ENCODE measurements at places on chromosomes 5 and 9. TPM values are rescaled to one million over a fixed set of nuclear protein-coding genes. Genes with fewer than 3 reads are reported as not detected.
A peak's percentile ranks its signal among the peaks of the same experiment; 100 is the strongest.

DNA sequence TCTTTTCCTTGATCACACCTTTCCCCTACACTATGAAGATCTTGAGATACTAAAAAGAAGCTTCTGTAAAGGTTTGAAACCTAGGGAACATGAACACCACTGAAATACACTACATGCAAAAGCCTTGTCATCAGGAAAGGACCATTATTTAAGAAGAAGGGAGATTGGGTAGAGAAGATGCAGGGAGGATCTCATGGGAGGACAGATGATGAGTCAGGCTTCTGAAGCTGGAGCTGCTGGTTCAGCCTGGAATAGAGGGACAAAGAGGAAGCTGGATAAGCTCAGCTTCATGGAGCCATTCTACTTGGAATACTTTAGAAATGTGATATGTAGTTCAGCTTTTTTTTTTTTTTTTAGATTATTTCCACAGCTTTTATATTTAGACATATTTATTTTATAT lies 169.8 kb downstream of the MAN2A1 start:
- no peak for DNase-seq

DNA sequence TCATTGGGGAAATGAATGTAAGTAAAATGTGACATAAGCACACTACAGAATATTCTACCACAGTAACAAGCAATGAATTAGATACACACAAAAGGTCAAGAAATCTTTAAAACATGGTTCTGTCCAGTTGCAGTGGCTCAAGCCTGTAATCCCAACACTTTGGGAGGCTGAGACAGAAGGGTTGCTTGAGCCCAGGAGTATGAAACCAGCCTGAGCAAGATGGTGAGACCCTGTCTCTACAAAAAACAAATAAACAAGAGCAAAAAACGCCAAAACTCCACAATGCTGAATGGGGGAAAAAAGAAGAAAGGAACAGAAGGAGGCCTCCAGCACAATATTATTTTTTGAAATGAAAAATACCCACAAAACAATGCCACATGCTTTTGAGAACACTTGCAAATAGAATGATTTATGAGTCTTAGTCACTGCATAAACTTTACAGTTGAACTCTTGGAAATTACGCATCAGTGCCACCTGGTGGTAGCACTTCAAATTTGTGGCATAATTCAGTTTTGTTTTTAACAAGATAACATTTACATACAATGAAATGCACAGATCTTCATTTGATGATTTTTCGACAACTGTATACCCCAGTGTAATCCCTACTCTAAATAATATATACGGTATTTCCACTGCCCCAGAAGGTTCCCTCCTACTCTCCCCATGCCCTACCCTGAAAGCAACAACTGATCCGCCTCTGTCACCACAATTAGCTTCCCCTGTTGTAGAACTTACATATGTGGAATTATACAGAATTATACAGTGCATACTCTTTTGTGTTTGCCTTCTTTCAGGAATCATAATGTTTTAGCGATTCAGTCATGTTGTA lies 14.4 kb upstream of the SPINK4 start:
- peak; percentile 80 for DNase-seq

The RNF183 gene
- 0.38 TPM for total RNA-seq

DNA sequence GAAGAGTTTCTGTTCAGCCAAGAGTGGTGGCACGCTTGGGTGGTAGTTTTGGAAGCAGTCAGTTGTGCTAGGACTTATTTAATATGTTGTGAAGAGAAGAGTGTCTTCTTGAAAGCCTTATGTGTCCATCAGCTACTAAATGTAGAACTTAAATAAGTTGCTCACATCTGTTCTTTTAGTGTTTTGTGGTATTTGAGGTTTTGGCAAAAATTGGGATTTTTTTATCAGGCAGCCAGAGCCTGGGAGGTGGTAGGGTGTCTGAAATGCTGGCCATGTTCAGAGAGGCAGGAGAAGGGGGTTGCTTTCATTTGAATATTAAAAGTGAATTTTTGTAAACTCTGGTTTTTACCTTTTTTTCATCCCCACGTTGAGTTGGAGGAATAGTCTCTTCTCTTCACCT lies 24.2 kb upstream of the ZBTB34 start:
- DNase-seq = no peak

DNA sequence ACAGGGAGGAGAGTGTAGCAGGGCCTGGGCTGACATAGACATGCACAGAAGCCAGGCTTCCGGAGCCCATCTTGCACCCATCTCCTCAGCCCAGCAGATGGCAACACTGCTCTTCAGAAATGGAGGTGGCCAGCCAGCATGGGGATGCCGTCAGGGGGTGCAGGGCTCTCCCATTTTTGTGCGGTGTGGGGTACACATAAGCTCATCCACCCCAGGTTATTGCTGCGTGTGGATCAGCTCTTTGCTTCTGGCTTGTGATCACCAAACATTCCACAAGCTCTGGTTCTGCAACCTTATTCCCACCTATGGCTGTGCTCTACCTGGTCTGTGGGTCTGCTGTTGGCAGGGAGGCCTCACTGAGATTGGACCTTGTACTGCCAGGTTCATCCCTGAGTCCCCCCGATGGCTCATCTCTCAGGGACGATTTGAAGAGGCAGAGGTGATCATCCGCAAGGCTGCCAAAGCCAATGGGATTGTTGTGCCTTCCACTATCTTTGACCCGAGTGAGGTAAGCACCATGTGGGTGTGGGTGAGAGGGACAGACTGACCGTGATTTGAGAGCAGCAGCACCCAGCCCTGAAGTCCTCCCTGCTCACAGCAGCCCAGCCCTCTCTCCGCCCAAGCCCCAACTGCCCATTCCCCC lies 17.3 kb downstream of the SLC22A5 start:
- peak; percentile 46 for DNase-seq

The C1QTNF3 gene
- total RNA-seq = 0.26 TPM

The OSMR gene
- 40.7 TPM for total RNA-seq

Data from bronchial epithelial cell (primary cell).